ENCODE measurements at places on chromosomes 2 and 18.

DNA sequence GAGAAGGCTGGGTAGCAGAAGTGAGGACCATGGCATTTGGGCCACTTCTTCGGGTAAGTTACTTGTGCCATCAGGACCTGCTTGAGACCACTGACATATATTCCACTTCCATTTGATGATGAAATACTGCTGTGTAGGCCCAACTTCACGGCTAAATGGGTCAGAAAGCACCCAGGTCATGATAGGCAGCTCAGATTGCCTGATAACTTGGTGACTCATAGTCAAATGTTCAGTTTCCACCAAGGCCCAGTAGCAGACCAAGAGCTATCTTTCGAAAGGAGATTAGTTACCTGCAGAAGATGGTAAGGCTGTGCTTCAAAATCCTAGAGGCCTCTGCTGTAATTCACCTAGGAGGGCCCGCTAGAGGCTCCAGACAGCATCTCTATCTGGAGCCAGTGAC is 31.8 kb upstream of the MEX3C start:
- DNase-seq: no peak

GRCh38 chr18:51110073-51110797 is 80.2 kb downstream of the SMAD4 start:
- peak; percentile 36 for DNase-seq

GRCh38 chr18:37565977-37566478 is 430 bp upstream of the CELF4 start:
- DNase-seq: no peak

GRCh38 chr2:169867579-169867978 is 40.3 kb downstream of the UBR3 start:
- DNase-seq: no peak

DNA sequence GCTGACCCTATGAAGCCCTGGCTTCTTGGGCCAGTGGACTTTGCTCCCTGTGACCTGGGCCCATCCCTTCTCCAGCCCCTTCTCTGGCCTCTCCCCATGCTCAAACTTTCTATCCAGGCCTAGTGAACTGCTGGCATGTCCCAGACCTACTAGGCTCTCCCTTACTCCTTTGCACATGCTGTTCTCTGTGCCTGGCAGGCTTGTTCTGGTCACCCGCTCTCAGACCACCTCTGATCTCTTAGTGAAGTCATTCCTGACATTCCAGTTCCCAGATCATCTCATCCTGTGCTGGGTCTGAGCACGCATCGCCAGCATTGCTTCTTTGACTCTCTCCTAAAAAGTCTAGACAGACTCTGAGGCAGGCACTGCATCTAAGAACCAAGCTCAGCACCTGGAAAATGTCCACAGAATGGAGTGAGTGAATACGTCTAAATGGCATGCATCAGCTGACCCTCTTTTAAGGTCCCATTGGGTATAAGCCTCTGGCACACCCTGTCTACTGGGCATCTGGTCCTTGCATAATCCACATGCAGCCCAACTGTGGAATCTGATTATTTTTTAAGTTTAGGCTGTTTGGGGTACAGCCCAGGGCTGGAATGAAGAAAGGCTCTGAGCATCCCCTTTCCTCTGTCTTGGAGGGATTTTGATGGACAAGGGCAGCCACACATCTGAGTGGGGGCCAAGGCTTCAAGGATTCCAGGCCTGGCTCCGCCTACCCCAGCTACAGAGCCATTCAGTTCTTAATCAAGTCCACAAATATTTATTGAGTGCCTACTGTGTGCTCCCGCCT is 130.6 kb upstream of the HAAO start:
- no peak for DNase-seq

GRCh38 chr2:16482460-16482859 is 183.2 kb downstream of the CYRIA start:
- DNase-seq: no peak

GRCh38 chr2:198660501-198660900 is 797.2 kb downstream of the SATB2 start:
- DNase-seq: no peak

DNA sequence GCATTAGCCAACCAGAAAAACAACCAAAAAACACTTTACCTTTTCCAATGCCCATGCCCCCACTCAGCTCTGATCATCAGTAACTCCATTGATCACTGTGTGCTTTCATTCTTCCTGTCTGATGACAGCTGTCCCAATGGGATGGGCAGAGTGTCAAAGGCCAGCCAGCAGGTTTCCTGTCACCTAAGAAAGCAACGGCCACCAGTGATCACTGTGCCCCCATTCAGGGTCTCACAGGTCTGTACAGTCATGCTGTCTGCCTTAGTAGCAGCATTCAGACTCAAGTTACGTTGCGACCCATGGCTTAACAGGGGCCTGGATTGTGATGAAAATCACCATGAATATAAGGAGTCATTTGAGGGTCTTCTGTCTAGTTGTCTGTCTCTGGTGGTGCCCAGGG is 184.5 kb downstream of the MGAT5 start:
- no peak for DNase-seq

DNA sequence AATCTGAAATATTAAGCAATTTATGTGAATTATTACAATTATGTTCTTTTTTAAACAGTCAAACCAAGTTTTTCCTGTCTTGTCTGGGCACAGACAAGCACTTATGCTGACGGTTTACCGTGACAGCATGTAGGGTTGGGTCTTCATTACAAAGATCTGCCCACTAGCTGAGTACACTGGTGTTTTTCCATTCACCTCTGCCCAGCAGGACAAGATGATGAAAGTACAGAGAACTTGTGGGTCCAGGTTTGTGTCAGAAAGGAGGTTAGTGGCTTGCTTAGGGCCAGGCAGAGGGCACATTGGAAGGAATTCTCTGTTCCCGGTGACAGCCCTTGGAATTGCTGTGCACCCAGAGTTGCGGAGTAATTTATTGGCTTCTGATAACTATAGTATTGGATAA is 14.0 kb downstream of the NABP1 start:
- DNase-seq: no peak

- no peak for DNase-seq
These were observed 11.3 kb upstream of the MLPH start for GRCh38 chr2:237475704-237476141.

DNA sequence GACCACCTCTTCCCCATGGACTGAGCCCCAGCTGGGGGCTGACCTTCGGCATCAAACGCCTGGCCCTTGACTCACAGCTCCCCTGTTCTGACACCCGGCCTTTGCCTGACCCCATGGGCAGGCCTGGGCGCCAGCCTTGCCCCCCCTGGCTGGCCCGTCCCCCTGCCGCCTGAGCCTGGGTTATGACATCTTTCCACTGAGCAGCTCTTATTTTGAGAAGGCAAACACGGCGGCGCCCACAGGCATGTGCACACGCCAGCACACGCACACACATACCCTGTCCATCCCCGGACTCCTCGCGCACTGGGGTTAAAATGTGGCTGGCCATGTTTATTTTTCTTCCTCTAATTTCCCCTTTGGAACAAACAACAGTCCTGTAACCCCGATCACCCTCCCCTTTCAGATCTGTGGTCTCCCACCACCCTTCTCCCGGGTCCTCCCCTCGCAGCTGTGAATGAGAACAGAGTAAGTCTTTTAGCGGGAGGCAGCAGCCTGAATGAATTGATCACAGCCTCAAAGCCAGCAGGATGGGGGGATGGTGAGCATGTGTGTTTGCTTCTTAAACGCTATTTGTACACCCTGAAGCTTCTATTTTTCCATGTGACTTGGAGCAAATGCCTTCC is 11.8 kb upstream of the ATOH8 start:
- DNase-seq: no peak

DNA sequence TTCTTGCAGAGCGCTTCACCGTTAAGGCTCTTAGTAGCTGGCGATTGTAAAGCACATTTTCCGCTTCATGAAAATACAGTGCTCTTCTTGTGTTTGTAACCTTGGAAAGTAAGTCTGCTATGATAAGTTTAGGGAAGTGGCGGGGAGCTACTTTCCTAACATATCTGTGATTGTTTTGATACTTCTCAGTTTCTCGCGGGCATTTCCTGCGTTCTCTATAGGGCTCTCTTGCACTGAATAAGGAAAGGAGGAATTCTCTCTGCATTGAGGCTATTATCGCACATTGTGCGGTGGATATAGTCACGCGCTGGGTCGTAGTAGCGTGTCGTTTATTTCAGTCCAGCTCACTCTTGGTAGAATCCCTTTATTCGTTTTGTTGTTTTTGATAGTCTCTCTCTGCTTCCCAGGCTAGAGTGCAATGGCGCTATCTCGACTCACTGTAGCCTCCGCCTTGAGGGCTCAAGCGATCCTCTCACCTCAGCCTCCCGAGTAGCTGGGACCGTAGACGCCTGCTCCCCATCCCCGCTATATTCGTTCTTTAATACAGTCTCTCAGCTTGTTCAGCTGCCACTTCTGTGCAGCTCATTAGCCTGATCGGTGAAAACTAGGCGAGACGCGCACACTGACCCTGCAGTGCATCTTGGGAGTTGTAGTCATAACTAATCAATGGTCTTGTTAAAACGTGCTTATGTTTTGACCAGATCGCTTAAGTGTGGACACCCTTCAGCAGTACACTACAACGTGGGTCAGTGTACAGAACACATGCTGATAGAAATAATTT is 1.0 kb upstream of the PPP4R3B start:
- peak; percentile 59 for DNase-seq

GRCh38 chr2:23826771-23827170 is 100.2 kb downstream of the ATAD2B start:
- no peak for DNase-seq

GRCh38 chr18:42271647-42272414 is 316.8 kb downstream of the PIK3C3 start:
- DNase-seq: no peak

GRCh38 chr2:232592772-232593395 is 40.5 kb upstream of the EFHD1 start:
- no peak for DNase-seq

- peak; percentile 8 for DNase-seq
These were observed 23.1 kb downstream of the PRPF40A start for GRCh38 chr2:152694161-152694661.
